H4 (cell line): ENCODE measurements at places on chromosomes 16 and 17. TPM values are rescaled to one million over a fixed set of nuclear protein-coding genes. Genes with fewer than 3 reads are reported as not detected.

The PROCA1 gene
- total RNA-seq = 0.70 TPM in 1 of 2 replicates, not detected in the other

The SCIMP gene
- not detected in 2 replicates for total RNA-seq

The SCN4A gene
- total RNA-seq = 0.02 TPM in 2 replicates

The RHBDL3 gene
- 2.9 and 3.6 TPM in 2 replicates for total RNA-seq

The ACE gene
- total RNA-seq = not detected in 2 replicates

The CTRB2 gene
- total RNA-seq = not detected in 2 replicates

The OXLD1 gene
- 36.3 and 47.4 TPM in 2 replicates for total RNA-seq

The ATMIN gene
- 36.5 and 44.2 TPM in 2 replicates for total RNA-seq

DNA sequence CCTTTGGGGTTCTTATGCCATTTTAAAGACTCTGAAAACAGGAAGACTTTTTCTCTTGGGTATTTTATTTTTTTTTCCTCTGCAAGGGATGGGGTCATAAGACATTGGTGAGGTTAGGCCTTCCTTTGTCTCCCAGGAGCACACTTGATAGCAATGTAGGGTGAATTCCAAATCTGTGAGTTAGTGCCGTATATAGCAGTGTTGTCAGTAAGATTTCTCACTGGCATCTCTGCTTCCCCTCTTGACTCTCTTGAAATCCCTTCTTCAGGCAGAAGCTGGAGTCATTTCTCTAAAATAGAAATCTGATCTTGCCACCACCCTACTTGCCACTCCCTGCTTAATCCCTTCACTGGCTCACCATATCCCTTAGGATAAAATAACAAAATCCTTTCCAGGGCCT, 529.7 kb downstream of the WWOX start:
- no peak for DNase-seq

DNA sequence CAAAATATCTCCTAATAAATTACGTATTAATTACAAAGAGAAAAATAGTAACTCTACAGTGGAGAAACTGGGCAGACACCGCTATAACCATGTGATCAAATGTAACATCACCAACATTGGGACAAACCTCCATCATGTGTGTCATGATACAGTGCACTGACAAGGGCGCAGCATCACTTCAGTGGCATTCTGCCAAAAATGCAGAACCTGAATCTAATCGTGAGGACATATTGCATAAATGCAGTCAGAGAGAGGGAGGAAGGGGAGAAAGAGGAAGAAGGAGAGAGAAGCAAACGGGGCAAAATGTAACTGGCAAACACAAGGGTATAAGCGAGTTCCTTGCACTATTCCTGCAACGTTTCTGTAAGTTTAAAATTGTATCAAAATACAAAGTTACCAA, 74.2 kb upstream of the MARCHF10 start:
- DNase-seq = no peak

DNA sequence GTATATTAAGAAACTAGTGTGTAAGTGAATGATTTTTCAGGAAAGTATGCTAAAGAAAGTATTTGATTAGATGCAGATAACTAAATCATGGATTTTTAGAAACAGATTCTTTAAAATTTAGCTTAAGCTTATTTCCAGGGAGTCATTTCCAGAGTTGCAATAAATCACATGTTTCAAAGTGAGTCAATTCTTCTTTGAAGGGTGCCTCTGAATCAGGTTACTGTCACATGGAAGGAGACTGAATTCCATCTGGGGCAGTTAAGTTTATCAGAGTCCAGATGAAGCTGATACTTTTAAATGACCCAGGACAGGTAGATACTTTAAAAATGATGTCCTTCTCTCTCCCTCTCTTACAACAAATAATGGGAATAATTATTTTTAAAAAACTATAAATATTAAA, 5.0 kb downstream of the MFSD11 start:
- DNase-seq = no peak

DNA sequence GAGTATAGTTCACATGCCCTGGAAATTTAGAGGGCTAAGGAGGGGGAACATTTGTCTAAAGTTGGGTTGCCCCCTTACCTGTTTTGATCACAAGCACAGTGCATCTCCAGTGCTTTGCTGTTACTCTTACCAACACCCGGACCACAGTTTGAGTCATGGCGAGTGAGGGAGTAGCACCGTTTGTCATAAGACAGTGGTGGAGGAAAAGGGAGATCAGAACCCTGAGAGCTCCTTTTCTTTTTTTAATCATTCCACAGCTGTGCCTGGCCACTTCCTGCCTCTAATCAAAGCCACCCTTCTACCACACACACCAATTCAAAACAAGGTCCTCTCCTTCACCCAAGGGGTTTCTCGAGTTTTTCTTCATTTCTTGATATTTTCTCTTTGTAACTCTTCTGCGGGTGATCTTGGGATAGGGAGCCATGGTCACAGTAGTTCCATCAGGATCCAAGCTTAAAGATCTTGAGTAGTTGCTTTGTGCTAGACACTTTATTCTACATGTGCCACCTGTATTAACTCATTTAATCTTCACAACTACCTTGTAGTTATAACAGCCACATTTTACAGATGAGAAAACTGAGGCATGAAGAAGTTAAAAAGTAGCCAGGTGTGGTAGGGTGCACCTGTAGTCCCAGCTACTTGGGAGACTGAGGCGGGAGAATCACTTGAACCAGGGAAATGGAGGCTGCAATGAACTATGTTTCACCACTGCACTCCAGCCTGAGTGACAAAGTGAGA, 5.0 kb upstream of the MYL4 start:
- DNase-seq = peak; percentile 44

- no peak for DNase-seq
Measured at GRCh38 chr16:8941718-8942344, 21.9 kb downstream of the USP7 start.

GRCh38 chr16:73189136-73189535, 141.2 kb upstream of the ZFHX3 start:
- no peak for DNase-seq

GRCh38 chr16:57527027-57527426, 9.3 kb downstream of the CCDC102A start:
- no peak for DNase-seq

DNA sequence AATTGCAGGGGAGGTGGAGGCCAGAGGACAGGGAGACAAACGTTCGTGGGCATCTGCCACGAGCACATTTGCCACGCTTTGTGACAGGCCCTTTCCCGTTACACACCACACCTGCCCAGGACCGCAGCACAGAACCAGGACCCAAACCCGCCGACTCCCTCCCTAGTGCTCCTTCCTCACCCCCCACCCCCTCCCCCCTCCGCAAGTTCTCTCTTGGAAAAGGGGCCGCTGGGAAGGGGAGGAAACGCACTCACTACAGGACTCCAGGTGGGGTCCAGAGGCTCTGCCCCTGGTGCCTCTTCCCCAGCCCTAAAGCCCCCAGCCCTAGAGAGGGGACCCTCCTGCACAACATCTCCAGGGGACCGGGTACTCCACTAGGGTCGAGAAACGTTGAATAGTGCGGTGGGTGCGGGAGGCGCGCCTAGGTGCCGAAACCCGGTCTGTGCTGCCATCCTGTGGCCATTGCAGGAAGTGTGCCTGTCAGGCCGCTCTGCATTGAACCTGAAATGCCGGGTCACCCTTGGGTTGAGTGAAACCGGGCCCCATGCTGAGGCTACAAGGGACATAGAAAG, 21.9 kb upstream of the EIF1 start:
- DNase-seq = peak; percentile 66

GRCh38 chr17:83201206-83202001, 122.0 kb downstream of the METRNL start:
- DNase-seq = no peak

DNA sequence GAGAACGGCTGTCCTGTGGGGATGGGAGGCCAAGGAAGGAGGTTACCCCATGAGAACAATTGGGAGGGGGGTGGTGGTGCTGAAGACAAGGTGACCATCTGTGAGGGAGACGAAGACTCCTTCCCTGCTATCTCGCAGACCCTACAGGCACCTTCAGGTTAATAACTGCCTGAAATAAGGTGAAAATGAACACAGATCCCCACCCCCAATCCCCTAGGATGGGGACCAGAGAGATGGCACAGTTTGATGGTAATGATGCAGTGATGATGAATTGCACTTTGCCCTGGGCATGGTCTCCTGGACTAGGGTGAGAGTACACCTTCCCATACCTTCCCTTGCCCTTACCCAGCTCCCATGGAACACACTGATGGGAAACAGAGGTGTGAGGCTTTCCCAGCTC, 1.4 kb upstream of the NAE1 start:
- DNase-seq = no peak

DNA sequence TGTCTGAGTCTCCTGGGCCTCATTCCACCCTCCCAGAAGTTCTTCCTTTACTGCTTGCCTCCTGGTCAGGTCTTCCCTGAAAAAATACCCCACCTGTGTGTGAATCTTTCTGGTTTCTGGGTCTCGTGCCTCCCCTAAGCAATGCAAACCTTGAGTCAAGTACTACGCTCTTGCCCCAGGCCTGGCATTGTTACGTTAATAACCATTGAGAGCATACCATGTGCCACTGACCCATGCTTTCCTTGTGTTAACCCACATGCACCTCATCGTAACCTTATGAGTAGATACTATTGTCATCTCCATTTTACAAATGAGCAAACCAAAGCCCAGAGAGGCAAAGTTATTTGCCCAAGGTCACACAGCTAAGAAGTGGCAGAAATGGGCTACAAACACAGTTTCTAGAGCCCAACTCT, 25.4 kb upstream of the TOB1 start:
- no peak for DNase-seq

DNA sequence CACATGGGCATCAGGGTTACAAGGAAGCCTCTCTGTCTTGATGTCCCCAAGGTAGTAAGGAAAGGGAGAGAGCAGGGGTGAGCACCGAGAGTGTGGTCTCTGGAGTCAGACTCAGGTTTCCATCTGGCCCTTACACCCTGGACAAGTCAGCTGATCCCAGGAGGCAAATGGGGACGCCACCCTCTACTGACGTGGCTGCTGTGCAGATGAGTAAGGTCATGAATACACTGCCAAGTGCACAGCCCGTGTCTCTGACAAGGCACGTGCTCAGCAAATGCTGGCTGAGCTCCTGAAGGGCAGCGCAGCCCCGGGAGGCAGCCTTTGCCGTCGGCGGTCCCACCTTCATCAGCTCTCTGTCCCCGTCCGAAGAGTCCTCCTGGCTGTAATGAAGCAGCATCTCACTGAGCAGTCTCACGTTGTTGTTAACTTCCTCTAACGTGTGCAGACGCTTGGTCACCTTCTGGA, 19.4 kb downstream of the GGA3 start:
- DNase-seq = no peak

GRCh38 chr17:5793899-5794298, 209.6 kb upstream of the NLRP1 start:
- DNase-seq = no peak

GRCh38 chr17:66021757-66022156, 170.2 kb downstream of the CEP112 start:
- peak; percentile 17 for DNase-seq

- DNase-seq = no peak
Measured at GRCh38 chr16:17983847-17984639, 352.5 kb downstream of the NPIPA8 start.

- no peak for DNase-seq
Measured at GRCh38 chr16:68488554-68488953, 40.2 kb upstream of the SMPD3 start.

DNA sequence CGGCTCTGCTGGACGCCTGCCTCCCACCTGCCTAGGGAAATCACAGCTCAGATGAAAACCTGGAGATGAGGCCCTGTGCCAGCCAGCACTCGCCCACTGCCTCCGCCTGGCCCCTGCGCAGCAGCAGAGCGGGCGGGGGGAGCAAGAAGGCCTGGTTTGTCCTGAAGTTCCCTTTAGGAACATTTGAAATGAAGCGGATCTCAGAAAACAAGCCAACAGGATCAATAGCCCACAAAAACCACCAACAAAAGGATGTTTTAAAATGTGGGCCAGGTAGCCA, 48.0 kb downstream of the RBFOX3 start:
- no peak for DNase-seq

DNA sequence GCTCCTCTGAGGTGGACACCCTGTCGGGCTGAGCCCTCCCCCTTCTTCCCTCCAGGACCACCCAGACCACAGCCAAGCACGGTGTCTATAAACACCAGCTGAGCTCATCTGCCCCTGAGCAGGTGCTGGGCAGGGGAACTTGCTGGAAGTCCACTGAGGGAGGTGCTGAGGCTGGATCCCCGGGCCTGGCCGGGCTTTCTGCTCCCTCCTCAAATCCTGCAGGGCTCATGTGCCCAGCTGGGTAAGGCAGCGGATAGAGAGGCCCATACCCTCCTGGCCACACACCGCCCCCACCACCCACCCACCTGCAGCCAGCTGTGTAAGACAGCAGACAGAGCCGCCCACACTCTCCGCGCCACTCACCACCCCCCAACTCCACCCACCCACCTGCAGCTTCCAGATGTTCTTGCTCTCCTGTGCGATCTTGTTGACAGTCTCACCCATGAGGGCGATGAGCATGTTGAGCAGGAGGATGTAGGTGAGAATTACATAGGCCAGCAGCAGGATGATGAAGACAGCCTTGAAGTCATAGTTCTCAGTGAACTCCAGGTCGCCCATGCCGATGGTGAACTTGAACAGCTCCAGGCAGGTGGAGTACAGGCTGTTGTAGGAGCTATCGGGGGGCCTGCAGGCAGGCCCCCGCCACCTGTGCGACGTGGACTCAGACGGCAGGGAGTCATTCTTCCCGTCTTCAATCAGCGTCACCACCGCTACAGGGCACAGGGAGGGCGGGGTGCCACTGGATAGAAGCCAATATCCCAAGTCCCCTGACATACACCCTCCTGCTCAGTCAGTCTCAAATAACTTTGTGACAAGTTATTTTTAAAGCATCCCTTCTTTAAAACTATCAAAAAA, 15.9 kb upstream of the TRPV3 start:
- no peak for DNase-seq

DNA sequence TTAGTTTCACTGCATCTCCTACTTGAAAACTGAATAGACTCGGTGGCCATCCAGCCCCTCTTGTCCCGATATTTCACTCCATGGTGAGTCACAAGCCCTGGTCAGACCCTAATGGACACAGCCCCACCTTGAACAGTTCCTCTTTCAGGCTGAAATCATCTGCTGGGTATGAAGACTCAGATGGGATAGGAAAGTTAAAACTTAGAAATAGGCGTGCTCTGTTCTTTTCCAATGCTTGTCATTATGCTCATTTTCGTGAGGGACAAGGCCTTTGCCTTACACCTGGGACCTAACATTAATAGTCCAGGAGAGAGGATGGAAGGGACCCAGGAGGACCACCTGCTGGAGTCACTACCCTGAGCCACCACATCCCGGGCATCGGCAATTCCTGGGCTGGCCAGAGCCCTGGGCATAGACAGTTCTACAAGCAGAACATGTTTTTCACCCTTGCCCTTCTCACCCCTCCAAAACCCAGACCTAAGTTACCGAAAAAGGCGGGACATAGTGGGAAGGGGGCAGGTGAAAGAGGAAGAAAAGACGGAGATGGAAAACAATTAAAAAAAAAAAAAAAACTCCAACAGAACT, 278.3 kb downstream of the SOX9 start:
- DNase-seq = no peak

DNA sequence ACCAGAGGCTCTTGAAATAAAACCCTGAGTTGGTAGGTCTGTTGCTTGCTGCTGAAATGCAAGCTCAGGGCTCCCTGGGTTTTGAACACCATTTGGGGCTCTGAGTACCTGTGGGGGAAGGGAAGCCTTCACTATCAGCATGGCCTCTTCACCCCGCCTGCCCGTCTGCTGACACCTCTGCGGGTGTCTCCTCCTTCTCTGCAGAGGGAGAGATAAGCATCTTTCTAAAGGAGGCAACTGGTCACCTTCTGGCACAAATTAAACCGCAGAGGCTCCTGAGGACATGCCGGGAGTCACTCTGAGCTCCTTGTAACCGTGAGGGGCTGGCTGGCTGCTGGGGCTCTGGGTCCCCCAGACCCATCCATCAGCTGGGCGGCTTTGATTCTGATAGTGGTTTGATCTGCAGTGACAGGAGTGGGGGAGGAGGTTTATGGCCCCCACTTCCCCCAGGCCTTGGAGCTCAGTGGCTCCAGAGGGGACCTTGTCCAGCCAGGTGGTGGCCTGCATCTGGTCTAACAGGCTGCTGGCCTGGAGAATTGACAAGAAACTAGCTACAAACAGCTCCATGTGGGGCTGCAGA, 123.5 kb downstream of the IRF8 start:
- no peak for DNase-seq
